ENCODE measurements at places on chromosomes 4 and X. TPM values are rescaled to one million over a fixed set of nuclear protein-coding genes. Genes with fewer than 3 reads are reported as not detected.

RNF175 gene
- 26.8 TPM for total RNA-seq

ADH7 gene
- not detected for total RNA-seq

GC gene
- total RNA-seq, result not detected

RAB39B gene
- 24.6 TPM for total RNA-seq

REELD1 gene
- not detected for total RNA-seq

KLHL4 gene
- 36.1 TPM for total RNA-seq

SATL1 gene
- total RNA-seq, result 0.98 TPM

PDLIM3 gene
- 12.3 TPM for total RNA-seq

KIF4A gene
- total RNA-seq, result 2.5 TPM

ZFYVE28 gene
- total RNA-seq, result 5.7 TPM

PLRG1 gene
- 56.5 TPM for total RNA-seq

Data from temporal lobe (tissue), 4 donors.